Karpas-422 (cell line): ENCODE measurements at places on chromosomes 3 and 15. TPM values are rescaled to one million over a fixed set of nuclear protein-coding genes. Genes with fewer than 3 reads are reported as not detected.

Gene DISP2
- total RNA-seq: 0.07 and 2.6 TPM in 2 replicates

Gene GPR160
- total RNA-seq: 67.6 and 94.6 TPM in 2 replicates

Gene GOLGA8R
- total RNA-seq: 0.07 TPM in 1 of 2 replicates, not detected in the other

Gene PCSK6
- 0.19 TPM in 1 of 2 replicates, not detected in the other for total RNA-seq

Gene ROPN1
- not detected in 2 replicates for total RNA-seq

Gene LRRIQ4
- 0.07 and 0.22 TPM in 2 replicates for total RNA-seq

Gene RGMA
- not detected in 2 replicates for total RNA-seq

Gene CKMT1B
- not detected in 2 replicates for total RNA-seq

Gene SKOR1
- total RNA-seq: 0.43 and 0.45 TPM in 2 replicates

Gene C3orf80
- not detected in 2 replicates for total RNA-seq

Gene ZPLD1
- not detected in 2 replicates for total RNA-seq

Gene ITIH4
- 11.1 and 14.3 TPM in 2 replicates for total RNA-seq

Gene LEKR1
- total RNA-seq: 2.3 and 6.4 TPM in 2 replicates

Gene FEZF2
- not detected in 2 replicates for total RNA-seq

Gene PAK6
- total RNA-seq: 0.45 and 0.69 TPM in 2 replicates

Gene ECE2
- total RNA-seq: 0.15 TPM in 1 of 2 replicates, not detected in the other

Gene FBXW12
- not detected in 2 replicates for total RNA-seq

Gene CCRL2
- total RNA-seq: 0.14 TPM in 1 of 2 replicates, not detected in the other

Gene ARHGAP11A
- 22.2 and 35.5 TPM in 2 replicates for total RNA-seq

Gene FAM81A
- total RNA-seq: 0.76 TPM in 1 of 2 replicates, not detected in the other

Gene ZNF385D
- total RNA-seq: not detected in 2 replicates

Gene PDZRN3
- 17.5 and 22.4 TPM in 2 replicates for total RNA-seq

Gene ARPP21
- not detected in 2 replicates for total RNA-seq

Gene MKRN3
- 10.5 and 17.2 TPM in 2 replicates for total RNA-seq

Gene SMARCC1
- 59.2 and 71.3 TPM in 2 replicates for total RNA-seq
